ENCODE measurements at places on chromosomes 13 and 19.

GRCh38 chr13:24834902-24835510 is 71.0 kb downstream of the RNF17 start:
- DNase-seq = no peak

DNA sequence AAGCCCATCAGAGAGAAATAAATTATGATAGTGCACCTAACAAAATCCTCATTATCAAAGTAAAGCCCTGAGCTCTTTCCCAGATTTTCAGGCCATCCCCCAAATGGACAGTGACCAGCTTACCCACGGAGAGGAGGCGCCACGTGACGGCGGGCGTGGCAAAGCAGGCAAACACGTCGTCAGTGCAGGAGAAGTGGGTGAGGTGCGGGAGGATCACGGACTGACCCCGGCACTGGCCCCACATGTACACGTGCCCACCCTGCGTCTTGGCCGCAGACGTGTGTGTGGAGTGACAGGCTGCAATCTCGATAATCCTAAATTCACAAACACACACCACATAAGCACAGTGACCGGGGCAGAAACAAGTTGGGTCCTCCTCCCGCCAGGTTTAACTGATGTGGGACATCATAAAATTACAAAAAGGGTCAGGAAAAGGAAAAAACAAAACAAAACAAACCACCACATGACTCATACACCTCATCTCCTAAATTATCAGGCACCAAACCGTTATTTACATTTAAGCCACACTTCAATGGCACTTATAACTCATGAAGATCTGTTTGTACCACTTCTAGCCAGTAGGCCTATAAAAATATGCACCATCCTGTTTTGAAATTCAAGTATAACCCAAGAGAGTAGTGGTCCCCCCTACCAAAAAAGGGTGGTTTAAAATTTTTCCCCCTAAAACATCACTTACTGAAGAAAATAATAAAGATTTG is 30.1 kb downstream of the RCBTB2 start:
- DNase-seq = no peak

- DNase-seq = no peak
Observed at GRCh38 chr13:34515201-34515600, 426.9 kb upstream of the NBEA start.

- DNase-seq = no peak
Observed at GRCh38 chr13:50691681-50692263, 151.7 kb downstream of the DLEU7 start.

DNA sequence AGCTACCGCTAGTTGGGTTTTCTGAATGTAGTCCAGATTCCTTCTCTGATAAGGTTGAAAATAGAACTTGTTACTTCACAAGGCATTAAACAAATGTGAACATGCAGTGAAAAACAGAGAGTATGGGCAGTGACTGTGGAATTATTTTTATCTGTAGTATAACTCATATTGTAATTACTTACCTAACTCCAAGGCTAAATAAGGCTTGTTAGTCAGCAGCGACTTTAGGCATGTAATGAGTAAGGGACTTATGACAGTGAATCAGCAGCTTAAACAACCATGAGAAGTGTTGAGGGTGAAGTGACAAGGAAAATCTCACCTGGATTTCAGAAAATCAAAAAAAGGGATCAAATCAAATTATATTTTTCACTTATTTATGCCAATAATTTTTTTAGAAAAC is 1719.5 kb upstream of the MIR17HG start:
- no peak for DNase-seq

DNA sequence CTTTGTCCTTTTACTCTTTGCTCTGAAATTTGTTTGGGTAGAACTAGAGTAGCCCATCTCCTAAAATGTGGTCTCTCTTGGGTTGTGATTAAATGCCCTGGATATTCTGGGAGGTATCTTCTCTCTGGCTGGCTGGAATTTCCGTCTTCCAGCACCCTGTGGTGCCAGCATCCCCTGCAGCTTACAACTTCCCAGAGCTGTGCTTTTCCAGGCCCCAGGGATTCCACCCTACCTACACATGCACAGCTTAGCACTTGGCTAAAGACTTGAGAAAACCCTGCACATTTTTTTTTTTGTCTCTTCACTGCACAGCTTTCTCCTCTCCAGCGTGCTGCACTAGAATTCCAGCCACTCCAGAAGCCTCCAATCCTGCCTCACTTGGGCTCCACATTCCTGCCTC is 334.7 kb downstream of the IRS2 start:
- DNase-seq = no peak

All from astrocyte of the cerebellum (primary cell).